ENCODE measurements at places on chromosomes 7 and 10.

DNA sequence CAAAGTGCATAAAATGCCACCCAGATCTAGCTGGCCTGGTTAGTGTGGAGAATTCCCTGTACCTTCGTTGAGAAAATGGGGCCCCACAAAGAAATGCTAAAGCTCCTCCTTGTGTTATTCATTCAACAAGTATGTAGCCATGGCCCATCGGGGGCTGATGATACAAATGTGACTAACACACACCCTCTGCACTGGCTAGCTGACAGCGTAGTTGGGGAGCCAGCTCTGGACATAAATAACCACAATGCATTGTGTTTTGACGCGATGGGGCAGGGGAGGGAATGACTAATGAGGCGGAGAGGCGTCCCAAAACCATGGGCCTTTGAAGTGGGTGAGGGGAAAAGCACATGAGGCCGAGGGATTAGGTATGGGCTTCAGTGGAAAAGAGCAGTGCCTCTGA is 28.2 kb upstream of the ASL start:
- no peak for DNase-seq

- no peak for DNase-seq
Observed at GRCh38 chr7:143906151-143906550, 4.2 kb upstream of the TCAF1 start.

DNA sequence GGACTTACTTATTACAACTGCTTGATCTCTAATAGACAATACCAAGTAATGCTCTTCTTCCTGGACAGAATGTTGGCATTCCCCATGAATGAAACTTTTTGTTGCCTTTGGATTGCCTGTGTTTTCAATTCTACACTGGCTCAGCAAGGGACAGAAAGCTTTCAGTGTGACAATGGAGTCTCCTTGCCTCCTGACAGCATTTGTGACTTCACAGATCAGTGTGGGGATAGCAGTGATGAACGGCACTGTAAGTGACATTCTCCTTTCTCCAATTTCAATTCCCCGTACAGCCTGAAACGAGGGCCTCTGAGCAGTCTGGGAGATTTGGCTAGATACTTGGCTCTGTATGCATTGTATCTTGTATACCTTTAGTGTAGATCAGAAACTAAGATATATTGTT is 290 bp downstream of the MALRD1 start:
- no peak for DNase-seq

- no peak for DNase-seq
Observed at GRCh38 chr10:132645247-132645530, 107.6 kb downstream of the INPP5A start.

GRCh38 chr7:130938661-130939060 is 204.7 kb upstream of the KLF14 start:
- DNase-seq = no peak

GRCh38 chr7:103297837-103298179 is 573 bp downstream of the PMPCB start:
- no peak for DNase-seq

GRCh38 chr10:25493122-25493893 is 318.5 kb downstream of the GPR158 start:
- no peak for DNase-seq

- DNase-seq = no peak
Observed at GRCh38 chr7:93862651-93863050, 27.9 kb downstream of the TFPI2 start.

GRCh38 chr7:2118630-2119190 is 114.0 kb downstream of the MAD1L1 start:
- no peak for DNase-seq

GRCh38 chr10:16952610-16953009 is 135.4 kb upstream of the RSU1 start:
- no peak for DNase-seq

DNA sequence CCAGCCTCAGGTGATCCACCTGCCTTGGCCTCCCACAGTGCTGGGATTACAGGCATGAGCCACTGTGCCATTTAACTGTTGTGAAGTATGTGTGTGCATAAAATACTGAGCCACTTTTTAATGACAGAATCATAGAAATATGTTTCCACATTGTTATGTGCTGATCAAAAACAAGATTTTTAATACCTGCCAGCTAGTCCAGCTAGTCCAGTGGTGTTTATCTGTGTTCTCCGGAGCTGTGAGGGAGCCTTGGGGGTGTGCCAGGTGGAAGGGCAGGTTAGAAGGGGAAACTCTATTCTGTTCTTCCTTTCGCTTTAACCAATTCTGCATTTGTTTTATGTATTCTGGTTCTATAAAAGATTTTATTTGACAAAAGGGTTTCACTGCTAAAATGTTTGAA is 7.0 kb downstream of the FAM221A start:
- DNase-seq = no peak

- DNase-seq = no peak
Observed at GRCh38 chr7:27251652-27252590, 9.3 kb downstream of the EVX1 start.

- DNase-seq = no peak
Observed at GRCh38 chr7:155523168-155523675, 23.1 kb downstream of the CNPY1 start.

- no peak for DNase-seq
Observed at GRCh38 chr10:89615824-89616223, 29.2 kb downstream of the PANK1 start.

DNA sequence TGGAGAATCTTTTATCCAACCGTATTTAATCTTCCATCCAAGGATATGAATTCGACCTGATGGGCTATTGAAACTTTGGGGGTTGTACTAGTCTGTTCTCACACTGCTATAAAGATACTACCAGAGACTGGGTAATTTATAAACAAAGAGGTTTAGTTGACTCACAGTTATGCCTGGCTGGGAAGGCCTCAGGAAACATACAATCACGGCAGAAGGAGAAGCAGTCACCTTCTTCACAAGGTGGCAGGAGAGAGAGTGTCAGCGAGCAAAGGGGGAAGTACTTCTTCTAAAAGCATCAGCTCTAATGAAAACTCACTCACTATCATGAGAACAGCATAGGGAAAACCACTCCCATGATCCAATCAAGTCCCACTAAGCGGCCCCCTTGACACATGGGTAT is 43.8 kb downstream of the EPDR1 start:
- no peak for DNase-seq

DNA sequence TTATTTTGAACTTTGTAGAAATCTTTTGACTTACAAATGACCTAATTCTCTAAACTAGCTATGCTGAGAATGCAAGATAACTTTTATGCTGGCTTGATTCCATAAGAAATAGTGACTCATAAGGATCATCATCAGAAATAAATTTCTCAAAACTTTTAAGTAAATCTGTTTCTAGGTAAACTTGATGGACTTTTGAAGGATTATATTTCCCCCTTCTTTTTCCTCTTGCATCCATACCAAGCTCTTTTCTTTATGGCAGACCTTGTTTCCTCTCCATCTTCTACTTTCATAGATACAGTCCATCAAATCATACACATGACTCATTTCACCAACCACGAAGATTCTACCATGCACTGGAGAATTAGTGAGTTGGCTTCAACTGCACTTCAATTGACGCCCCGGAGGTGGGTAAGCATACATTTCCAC is 336.3 kb downstream of the KCNMA1 start:
- DNase-seq = no peak

DNA sequence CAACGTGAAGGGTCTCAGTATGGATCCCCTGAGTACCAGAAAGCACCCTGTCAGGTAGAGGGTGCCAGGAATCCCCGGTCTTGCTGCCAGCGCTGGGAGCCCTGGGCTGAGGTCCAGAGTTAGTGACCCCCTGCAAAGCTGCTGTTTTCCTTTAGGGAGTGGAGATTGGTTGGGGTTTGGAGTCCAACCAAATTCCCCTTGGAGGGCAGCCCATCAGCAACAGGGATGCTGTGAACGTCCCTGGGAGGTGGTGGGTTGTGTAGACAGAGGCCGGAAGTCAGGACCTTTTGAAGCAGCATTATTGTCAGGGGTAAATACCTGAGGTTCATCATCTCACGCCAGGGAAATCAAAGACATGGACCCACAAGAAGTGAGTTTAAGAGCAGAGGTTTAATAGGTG is 104.2 kb downstream of the COL26A1 start:
- DNase-seq = no peak

DNA sequence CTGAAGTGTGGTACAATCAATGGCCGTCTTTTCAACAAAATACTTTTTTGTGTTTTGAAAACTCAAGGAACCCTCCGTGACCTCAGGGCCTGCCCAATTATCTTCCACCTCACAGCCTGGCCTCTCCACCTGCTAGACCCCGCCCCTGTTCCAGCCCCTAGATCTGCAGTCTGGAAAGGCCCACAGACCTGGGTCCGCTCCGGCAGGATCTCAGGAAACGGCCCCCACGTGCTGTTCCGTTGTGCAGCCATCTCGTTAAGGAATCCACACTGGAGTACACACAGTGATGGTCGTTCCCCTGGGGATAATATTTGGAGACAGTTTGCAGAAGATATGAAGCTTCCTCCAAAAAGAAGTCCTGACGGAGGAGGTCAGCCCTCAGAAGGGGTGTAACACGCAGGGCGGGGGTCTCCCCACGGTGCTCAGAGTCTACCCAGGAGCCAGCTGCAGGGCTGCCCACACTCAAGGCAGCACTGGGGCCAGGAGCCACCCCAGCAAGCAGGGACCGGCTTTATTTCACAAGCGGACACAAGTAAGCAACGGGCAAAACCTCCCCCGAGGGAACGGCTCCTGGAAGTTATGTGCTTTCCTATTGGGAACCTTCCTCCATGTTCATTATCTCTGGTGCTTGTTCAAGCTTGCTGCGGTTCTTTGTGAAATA is 73.4 kb downstream of the TCERG1L start:
- no peak for DNase-seq

- no peak for DNase-seq
Observed at GRCh38 chr7:115693779-115694178, 336.8 kb downstream of the TFEC start.

DNA sequence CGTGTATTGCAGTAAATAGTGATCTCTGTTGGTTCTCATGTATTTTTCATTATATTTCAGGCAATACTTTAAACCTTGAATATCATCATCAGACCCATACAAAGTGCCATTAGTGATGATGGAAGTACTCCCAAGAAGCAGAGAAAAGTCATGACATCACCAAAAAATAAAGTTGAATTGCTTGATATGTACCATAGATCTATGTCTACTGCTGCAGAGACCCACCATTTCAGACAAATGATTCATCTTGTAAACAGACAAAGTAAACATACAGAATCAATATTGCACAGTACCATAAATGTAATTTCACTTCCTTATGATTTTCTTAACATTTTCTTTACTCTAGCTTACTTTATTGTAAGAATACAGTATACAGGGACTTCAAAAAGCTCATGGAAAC is 347.8 kb downstream of the IPMK start:
- DNase-seq = no peak

- DNase-seq = no peak
Observed at GRCh38 chr10:11482306-11482705, 129.1 kb downstream of the USP6NL start.

GRCh38 chr10:112429654-112430230 is 17.0 kb downstream of the ZDHHC6 start:
- no peak for DNase-seq

- DNase-seq = no peak
Observed at GRCh38 chr10:77501846-77502261, 135.8 kb downstream of the KCNMA1 start.

GRCh38 chr10:8581521-8582225 is 527.2 kb downstream of the GATA3 start:
- no peak for DNase-seq

DNA sequence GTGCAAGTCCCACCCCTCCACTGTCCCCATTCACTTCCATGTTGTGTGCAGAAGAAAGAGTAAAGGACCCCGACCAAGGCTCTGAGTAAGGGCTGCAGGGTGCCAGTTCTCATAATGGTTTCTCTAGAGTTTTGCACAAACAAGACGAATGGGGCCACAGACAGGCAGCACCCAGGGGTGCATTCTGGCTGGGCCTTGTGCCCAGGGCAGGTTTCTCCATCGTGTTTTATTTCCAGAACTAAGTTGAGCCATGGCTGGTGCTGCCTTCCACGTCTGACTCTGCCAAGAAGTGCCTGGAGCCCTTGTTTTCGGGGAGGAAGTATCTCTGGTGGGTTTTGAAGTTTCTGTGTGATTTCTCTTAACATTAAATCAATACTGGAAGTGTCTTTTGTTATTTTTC is 95.0 kb upstream of the SDK1 start:
- no peak for DNase-seq

- no peak for DNase-seq
Observed at GRCh38 chr7:135773464-135773863, 24.9 kb upstream of the FAM180A start.

DNA sequence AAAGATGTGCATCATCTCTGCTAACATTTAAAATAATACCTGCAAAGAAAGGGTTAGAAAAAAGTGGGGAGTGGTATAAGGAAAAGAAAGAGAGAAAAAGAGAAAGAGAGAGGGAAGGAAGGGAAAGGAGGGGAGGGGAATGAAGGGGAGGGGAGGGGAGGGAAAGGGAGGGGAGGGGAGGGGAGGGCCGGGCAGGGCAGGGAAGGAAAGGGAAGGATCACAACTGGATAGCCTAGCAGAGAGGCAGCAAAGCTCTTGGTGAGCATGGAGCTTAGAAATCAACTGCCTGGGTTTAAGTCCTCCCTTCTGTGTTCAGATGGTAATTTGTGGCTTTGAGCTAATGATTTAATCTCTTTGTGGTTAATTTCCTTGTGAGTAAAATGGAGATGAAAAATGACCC is 5.4 kb upstream of the FAM237B start:
- no peak for DNase-seq

- DNase-seq = no peak
Observed at GRCh38 chr10:42738679-42739078, 43.9 kb upstream of the BMS1 start.

GRCh38 chr7:1458683-1459511 is at the start of gene MICALL2:
TSS of gene MICALL2 (minus strand) at chr7:1459470. CDS start at chr7:1459326, 144 bp downstream.
- no peak for DNase-seq

DNA sequence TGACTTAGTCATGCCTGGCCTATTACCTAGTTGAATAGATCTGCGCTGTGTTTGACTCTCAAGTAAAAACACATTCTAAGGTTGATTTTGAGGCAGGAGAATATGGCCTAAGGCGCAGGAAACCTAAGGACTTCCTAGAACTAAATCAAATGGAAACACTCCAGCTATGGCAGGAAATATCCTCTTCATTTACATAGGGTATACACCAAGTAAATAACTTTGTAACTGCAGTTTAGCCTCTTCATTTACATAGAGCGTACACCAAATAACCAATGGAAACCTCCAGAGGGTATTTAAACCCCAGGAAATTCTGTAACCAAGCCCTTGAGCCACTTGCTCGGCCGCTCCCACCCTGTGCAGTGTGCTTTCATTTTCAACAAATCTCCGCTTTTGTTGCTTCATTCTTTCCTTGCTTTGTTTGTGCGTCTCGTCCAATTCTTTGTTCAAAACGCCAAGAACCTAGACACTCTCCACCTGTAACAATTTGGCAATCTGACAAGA is 35.6 kb upstream of the XRCC2 start:
- DNase-seq = no peak

DNA sequence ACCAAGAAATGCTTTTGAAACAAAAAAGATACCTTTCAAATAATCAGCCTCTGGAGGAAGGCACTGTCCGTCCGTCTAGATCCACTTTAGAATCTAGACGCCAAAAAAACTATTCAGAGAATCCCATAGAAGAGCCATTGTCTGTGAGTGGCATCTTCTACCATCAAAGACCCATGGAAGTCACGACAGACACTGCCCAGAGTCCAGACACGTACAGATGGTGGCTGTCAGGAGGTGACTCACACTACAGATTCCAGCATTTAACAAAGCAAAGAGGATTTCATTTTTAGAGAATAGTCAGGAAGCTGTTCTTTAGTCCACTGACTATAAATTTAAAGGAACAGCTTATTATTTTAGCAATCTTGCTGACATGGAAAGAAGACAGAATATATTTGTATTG is 11.7 kb downstream of the C1QL3 start:
- DNase-seq = no peak
